ENCODE measurements at places on chromosomes 2 and 18. TPM values are rescaled to one million over a fixed set of nuclear protein-coding genes. Genes with fewer than 3 reads are reported as not detected.

Gene RNU2-63P
- not detected for total RNA-seq

GRCh38 chr2:16548036-16548435 is 117.6 kb downstream of the CYRIA start:
- DNase-seq = no peak

DNA sequence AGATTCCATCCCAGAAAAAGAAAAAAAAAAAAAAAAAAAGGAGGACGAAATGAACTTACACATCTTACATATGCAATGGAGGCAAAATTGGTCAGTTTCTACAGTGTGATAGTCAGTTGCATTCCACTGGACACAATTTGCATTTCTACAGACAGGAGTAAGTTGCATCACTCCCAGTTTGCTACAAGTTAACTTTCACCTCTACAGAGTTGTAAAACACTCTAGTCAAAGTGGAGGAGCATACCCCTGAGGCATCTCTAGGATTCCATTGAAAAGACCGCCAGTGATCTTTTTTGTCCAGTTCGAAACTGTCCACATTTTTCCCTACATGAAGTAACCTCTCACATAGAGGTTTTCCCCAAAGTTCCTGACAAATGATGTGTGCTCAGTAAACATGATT is 202.8 kb downstream of the VAPA start:
- no peak for DNase-seq

Gene MAP3K19
- not detected for total RNA-seq

Gene EPB41L3
- 43.0 TPM for total RNA-seq

- DNase-seq = no peak
These were observed 48.0 kb downstream of the KCNIP3 start for GRCh38 chr2:95345081-95345562.

Gene TSHZ1
- total RNA-seq = 21.1 TPM

- DNase-seq = no peak
These were observed 51.9 kb downstream of the PTPRM start for GRCh38 chr18:7618891-7619442.

Gene POTEJ
- not detected for total RNA-seq

- no peak for DNase-seq
These were observed 28.6 kb downstream of the PPP1R1C start for GRCh38 chr2:182014284-182014683.

- DNase-seq = no peak
These were observed at the start of gene LRP1B for GRCh38 chr2:142131010-142131669. Gene LRP1B, minus strand, starts transcription at chr2:142131016. Its CDS starts 287 bp downstream, at chr2:142130729.

- no peak for DNase-seq
These were observed 11.9 kb upstream of the ARHGAP25 start for GRCh38 chr2:68722712-68723111.

DNA sequence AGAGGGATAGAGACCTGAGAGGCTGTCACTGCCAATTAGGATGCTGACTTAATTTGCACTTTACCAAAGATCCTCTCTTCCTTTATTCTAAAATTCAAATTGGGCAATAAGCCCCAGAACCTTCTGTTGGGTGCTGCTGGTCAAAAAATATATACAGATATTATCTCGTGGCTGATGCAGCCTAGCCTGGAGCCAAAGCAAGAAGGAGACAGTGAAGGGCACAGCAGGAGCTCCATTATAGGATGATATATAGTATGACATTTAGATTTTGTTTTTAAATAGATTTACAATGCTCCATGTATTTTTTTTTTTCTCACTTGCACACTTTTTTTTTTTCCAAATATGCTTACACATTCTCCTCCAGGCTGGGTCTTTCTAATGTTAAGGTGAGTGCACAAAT is 579.3 kb downstream of the PIK3C3 start:
- DNase-seq = no peak

Gene ALK
- total RNA-seq = 0.36 TPM

Gene LCT
- total RNA-seq = not detected

- no peak for DNase-seq
These were observed 32.6 kb downstream of the BIN1 start for GRCh38 chr2:127074358-127074757.

GRCh38 chr2:108616751-108617161 is 82.5 kb downstream of the LIMS1 start:
- no peak for DNase-seq

Gene C1GALT1C1L
- total RNA-seq = 0.99 TPM

Gene MAIP1
- total RNA-seq = 14.1 TPM

Gene HOXD4
- 22.4 TPM for total RNA-seq

Gene SOS1
- 53.7 TPM for total RNA-seq

Gene FIGN
- total RNA-seq = 8.0 TPM

DNA sequence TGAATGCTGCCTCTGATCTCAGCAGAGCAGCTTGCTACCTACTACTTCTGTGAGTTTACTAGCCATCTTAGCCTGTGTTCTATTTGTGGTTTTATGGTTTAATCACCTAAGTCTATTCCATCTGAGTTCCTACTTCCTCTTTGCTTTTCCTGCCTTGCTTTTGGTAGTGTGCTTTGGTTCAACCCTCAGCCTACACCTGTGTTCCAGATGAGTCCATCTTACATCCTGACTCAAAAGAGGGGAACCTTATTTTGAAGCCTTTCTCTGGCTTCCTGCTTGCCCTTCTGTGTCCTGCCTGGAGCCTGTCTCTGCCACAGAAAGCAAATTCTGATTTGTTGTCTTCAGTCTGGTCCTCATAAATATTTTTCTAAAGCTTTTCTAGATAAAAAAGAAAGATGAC is 530.3 kb upstream of the MEX3C start:
- DNase-seq = no peak

DNA sequence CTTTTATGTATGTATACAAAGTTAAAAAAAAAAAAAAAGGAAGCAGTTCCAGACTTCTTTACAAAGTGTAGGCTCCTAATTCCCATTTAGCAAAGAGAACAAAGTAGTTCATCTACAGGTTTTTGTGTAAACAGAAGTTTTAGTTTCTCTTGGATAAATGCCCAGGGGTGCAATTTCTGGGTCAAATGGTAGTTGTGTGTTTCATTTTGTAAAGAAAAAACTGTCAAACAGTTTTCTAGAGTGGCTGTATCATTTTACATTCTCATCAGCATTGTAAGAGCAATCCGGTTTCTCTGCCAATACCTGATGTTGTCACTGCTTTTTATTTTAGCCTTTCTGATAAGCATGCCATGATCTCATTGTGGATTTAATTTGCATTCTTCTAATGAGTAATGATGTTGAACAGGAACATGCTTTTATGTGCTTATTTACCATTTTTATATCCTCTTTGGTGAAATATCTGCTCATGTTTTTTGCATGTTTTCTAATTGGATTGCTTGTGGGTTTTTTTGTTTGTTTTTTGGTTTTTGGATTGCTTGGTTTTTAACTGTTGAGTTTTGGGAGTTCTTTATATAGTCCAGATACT is 16.6 kb upstream of the PSME4 start:
- no peak for DNase-seq

Gene MAPK4
- total RNA-seq = 14.3 TPM

GRCh38 chr2:71003966-71004755 is 9.5 kb upstream of the TEX261 start:
- DNase-seq = no peak

GRCh38 chr2:67936969-67937368 is 125.8 kb downstream of the C1D start:
- DNase-seq = no peak

GRCh38 chr2:107001964-107002696 is 116.2 kb upstream of the ST6GAL2 start:
- no peak for DNase-seq

Gene BCL2L11
- total RNA-seq = 18.3 TPM

Gene TRIB2
- 45.4 TPM for total RNA-seq

Gene STARD6
- not detected for total RNA-seq

DNA sequence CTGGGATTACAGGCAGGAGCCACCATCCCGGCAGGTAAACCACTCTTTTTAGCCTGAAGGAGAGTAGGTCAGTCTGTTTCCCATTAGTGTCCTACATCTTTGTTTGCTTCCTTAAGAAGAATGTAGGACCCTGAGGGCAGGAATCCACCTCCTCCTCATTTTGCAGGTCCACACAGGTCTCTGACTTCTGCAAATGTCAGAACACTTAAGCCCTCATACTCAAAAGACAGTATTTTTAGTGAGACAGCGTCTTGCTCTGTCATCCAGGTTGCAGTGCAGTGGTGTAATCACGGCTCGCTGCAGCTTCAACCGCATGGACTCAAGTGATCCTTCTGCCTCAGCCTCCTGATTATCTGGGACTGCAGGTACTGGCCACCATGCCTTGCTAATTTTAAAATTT is 9.3 kb downstream of the PSTPIP2 start:
- no peak for DNase-seq

Gene SERPINB3
- total RNA-seq = not detected

Gene TPO
- total RNA-seq = 4.2 TPM

DNA sequence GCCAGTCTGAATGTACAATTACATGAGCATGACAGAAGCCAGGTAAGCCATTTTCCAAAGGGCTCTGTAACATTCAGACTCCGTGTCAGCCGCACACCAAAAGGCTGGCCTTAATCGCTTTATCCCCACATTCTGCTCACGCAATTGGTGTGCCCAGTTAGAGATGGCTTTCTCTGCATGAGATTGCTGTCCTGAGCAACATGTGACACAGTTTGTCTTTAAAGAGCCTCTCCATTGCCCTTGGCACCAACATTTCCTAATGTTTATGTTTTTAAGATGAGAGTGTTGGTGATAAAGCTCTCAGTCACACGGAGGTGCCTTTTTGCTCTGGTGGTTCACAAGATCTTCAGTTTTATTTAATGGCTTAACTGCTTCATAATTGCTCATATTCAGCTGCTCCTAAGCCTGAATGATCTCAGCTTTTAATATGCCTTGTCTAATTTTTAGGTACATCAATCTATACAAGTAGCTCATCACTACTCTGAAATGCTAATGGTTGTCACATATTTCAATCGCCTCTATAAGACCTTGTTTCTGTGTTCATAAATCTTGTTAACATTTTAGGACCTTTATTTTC is 164.8 kb upstream of the ACVR2A start:
- no peak for DNase-seq

DNA sequence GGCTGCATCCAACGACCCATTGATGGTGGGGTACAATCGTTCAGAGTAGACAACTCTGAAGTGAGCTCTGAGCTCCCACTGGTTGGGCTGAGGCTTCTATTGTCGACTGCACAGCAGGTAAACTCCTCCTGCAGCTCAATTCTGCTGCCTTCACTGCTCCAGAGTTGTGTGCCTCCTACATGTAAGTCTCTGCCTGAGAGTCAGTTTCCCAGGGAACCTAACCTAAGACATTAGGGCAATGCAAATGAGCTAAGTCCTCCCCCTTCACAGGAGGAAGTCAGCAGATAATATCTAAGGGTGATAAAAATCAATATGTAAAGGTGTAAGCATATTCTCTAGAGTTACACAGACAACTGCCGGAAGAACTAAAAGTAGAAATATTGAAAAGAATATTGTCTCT is 22.5 kb upstream of the ACYP2 start:
- DNase-seq = no peak

DNA sequence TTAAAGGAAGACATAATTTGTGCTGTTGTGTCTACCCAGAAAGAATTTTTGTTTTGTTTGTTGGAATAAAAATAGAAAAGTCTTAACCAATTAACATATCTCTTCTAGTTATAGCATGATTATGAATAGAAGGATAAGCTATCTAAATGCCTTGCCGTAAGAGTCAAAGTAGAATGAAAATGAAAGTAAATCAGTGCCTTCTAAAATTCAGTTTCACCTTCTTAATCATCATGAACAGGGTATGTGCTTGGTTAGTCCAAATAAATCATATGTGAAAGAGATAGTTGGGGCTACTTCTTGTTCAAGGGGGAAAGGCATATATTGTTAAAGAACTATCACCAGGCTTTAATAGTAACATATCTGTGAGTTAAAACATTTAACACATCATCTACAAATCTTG is 91.5 kb downstream of the GULP1 start:
- no peak for DNase-seq

DNA sequence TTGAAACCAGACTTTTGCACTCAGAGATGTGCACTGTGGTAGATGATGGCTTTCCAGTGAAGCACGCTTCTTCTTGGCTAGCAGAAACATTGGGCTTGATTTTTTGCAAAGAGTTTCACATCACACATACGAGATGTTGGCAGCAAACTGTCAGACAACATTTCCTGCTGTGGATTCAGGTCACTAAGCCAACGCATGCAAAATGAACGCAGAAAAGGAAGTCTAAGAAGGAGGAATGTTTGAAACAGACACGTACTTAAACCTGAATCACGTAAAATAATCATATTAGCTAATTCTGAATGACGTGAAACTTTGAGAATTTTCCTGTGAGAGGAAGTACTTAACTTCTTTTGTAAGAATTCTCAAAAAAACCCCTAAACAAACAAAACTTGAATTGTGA is 88.1 kb downstream of the EPB41L3 start:
- no peak for DNase-seq

Gene CRYGC
- not detected for total RNA-seq

GRCh38 chr18:48824231-48824970 is 126.4 kb downstream of the SMAD7 start:
- peak; percentile 19 for DNase-seq

DNA sequence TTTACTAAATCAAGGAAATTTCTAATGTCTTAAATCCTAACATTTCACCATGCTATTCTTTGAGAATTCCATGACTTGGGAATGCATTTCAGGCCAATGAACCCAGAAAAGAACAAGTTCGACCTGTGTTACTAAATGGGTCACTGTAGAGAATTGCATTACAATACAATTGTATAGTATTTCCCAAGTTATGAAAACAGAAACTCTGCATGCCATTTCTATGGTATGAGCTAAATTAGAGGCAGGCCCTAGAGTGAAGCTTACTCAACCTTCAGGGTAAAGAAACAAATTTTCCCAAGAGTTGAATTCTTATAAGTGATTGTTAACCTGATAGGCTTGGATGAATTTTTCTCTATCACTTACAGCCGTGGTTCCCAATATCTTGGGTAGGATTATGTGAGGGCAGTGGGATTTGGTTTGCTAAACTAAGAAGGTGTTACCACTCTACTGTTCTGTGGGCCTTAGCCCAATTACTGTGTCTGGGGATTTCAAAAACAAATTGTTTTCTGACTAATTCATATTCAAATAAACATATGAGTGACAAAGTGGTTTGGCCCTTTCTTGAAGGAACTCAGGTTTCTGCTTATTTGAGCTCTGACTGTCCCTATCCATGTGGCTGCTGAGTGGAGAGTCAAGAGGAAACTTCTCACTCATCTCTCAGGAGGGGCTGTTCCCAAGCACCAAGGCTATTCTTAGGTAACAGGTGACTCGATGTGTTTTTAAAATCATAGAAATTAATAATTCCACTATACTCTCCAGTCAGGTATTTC is 11.2 kb upstream of the SERPINB7 start:
- DNase-seq = no peak
